ENCODE measurements at places on chromosomes 2 and 18.
A peak's percentile ranks its signal among the peaks of the same experiment; 100 is the strongest.

GRCh38 chr2:101619191-101619591, 78.3 kb upstream of the MAP4K4 start:
- no peak for DNase-seq

- DNase-seq = no peak
Observed at GRCh38 chr2:143140864-143141661, 11.8 kb downstream of the ARHGAP15 start.

DNA sequence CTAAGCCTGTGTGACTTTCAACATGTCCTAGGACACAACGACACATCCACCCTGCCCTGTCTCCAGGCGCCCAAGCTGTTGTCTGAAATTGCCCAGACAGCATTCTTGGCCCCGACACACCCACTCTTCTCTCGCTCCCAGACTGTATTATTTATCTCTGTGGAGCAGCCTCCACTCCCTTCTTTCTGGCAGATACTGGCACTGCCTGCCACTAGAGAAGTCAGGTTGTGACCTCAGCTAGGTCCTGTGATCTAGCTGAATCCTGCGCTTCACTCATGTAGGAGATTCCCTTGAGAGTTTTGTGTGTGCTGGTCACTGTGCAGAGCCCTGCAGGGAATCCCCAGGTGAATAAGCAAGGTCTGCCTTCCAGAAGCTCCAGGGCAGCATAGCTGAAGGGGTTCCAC, 77.1 kb upstream of the TNP1 start:
- DNase-seq = no peak

DNA sequence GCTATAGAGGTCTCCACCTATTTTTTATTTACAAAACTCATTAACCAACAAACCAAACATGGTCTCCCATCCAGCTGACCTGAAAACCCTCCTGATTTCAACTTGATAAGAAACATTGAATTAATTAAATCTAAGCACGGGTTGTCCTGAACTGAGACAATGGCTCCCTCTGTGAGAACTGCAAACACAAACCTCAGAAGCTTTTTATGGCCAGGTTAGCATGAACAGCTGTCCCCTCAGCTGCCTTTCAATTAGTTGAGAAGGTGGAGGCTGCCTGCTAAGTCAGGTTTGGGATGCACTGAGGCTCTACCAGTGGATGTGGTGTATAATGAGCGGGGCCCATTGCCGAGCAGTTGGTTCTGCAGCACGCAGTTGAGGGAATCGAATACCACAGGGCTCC, 258.5 kb upstream of the DDX18 start:
- DNase-seq = no peak

- no peak for DNase-seq
Observed at GRCh38 chr2:100520224-100520623, 42.6 kb upstream of the PDCL3 start.

DNA sequence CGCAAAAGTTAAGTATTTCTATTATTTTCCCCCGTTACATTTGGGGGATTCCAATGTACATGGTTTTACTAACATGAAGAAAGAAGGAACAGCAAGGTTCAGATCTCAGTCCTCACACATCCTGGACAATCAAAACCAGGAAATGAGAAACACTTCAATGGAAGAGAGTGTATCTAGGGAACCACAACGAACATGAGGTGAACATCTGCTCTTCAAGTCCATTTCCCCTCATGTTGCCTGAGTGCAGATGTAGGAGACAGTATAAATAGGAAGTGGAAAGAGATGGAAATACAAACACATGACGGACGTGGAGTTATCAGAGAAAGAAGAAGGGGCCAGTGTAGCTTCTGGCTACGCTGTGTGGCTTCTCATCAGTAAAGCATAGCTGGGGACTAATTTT, 52.6 kb downstream of the CHN1 start:
- no peak for DNase-seq

GRCh38 chr18:51157215-51157614, 40.3 kb downstream of the MEX3C start:
- DNase-seq = no peak

DNA sequence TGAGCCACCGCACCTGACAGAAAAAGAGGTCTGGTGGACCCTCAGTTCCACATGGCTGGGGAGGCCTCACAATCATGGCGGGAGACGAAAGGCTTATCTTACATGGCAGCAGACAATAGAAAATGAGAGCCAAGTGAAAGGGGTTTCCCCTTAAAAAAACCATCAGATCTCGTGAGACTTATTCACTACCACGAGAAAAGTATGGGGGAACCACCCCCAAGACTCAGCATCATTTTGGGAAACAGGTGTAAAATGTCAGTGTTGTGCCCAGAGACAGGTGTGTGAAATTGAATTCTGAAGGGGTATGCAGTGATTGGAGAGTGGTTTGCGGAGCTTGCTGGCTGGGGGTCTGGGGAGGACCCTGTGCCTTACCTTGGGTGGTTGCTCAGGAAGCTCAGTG, 4.6 kb upstream of the D2HGDH start:
- DNase-seq = no peak

DNA sequence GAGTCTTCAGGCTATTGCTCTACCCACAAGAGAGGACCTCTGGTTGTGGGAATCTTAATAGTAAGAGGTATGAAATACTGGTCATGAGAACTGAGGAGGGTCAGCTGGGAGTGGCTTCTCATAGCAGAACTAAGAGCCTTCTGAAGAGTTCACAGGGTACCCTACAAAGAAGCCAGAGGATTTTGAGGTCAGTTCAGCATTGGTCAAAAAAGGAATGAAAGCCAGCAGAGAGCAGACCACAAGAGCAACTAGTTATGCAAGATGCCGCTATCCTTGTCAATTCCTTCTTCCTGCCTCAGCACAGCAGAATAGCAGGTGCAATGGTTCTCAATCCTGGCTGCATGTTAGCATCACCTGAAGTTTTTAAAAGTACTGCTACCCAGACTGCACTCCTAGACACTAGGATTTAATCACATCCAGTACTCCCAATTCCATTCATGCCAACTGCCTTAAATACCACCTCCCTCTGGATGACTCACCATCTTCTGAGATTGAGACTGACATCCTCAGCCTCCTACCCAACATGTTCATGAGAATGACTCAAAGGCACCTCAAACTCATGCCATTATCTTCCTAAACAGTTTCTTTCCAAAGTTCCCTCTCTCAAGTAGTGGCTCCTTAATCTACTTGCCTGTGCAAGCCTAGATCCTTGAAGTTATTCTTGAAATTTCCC, 81.0 kb upstream of the RBMS1 start:
- no peak for DNase-seq

- no peak for DNase-seq
Observed at GRCh38 chr2:160282063-160282580, 82.0 kb upstream of the ITGB6 start.

DNA sequence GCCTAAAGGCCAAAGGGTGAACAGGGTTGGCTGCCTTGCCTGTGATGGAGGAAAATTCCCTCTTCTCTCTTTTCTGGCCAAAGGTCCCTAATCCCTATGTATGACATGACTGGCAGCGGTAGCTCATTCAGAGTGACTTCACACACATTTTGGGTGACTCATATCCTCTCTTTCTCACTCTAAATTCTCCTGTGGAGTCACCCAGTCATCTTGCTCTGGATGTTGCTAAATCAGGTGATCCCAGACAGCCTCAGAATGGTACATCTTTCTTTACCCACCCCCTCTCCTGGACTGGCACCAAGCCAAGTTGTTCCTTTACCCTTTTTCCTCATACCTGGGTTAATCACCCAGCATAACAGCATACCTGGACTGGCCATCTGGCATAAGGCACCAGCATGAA, 77.2 kb downstream of the NEURL3 start:
- DNase-seq = no peak

DNA sequence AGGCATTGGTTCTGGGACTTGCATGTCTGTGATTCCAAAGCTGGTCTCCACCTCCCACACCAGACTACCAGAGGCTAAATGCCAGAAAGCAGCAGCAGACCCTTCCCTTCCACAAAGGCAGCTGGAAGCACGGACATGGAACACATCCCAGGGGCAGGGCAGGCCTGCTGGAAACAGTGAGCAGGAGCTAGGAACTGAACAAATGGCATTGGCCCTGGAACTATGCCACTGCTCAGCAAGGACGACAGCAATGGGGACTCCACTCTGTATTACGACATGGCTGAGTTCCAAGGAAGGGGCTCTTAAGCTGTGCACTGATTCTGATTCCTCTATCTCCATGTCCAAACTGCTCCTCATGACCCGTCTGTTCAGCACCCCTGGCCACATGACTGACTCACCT, 77.8 kb upstream of the TFCP2L1 start:
- no peak for DNase-seq

GRCh38 chr2:10297959-10298531, 4.7 kb upstream of the HPCAL1 start:
- peak; percentile 49 for DNase-seq

- DNase-seq = no peak
Observed at GRCh38 chr18:5444269-5444668, 99.5 kb downstream of the EPB41L3 start.

DNA sequence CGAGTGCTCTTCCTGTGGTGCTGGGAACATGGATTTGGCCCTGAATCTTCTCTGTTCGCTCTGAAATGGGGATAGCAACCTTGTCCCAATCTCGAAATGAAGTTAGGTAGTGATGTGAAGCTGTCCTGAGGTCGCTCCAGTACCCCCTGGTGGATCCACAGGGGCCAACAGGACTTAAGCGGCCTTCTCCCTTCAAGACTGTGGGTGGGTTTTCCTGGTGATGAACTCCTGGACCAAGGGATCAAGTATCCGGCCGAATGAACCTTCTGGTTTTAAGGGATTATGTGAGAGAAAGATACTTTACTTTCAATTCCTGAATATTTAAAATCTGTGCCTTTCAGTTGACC, 156.5 kb downstream of the NAPG start:
- no peak for DNase-seq

- DNase-seq = no peak
Observed at GRCh38 chr2:27027211-27027651, 5.5 kb upstream of the TMEM214 start.

- no peak for DNase-seq
Observed at GRCh38 chr2:10963155-10963554, 51.4 kb downstream of the KCNF1 start.

DNA sequence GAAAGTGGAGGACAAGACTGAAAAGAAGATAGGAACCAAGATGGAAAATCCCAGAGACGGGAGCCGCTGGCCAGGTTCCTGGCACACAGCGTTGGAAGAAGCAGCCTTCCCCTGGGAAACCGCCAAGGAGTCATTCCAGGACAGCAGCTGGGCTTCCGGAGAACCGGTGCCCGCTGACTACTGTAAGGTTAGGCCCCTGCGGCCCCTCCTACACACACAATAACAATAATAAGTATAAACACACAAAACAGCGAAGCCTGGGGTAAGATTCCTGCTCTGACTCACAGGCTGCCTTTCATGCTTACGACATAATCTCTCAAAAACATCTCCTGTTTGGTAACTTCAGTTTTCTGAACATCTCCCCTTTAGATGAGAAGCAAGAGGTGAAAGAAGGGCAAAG, 28.1 kb upstream of the MYCN start:
- no peak for DNase-seq

DNA sequence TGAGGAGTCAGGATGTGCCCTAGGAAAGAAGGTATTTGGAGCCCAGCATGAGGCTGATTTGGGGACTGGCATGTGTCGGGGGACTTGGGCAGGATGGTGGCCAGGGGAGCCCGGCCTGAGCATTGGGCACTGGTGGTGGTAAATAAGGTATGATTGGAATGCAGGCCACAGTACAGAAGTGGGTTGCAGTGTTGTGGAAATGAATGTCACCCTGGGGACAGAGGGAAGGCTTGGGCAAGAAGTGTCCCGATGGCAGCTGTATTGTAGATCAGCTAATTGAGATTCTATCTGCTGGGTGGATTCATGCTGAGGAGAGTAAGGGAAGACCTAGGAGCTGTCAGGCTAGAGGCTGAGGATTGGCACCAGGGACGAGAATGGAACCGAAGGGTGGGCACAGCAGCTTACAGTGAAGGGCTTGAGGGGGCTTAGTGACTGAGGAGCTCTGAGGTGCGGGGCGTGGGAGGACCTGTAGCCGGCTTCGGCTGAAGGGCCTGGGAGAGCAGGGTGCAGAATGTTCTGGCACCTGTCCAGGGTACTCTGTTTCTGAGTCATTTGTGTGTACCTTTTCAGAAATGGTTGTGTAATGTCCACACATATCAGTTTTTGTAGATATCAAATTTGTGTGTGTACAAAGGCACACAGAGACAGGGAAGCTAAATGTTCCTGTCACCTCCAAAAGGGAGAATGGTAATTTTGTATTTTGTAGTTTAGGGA, 170.2 kb downstream of the PRKCE start:
- DNase-seq = no peak

DNA sequence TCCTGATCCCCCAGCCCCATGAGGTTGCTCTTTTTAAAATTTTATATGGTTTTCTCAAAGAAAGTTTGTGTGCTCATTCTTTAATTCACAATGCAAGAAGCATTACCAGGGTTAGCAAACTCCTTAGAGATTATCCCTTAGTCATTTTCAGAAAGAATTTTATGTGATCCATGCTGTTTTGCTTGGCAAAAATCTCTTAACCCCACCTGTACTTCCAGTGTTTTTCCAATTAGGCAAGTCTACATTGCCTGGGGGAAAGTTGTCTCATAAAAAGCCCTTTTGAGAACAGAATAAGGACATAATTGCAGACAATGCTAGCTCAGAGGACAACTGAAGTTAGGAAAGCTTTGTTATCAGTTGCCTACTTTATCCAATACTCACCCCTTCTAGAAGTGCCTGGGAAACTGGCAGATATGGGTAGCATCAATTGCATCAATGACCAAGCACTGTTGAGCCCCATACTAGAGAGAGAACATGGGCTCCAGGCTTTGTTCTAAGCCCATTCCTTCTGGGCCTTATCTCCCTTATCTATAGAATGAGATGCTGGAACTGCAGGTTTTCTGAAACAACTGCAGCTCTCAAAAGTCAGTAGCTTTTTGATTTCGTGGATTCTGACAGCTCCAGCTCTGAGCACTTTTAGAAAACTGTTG, 265.9 kb upstream of the SPHKAP start:
- no peak for DNase-seq

GRCh38 chr2:220445429-220446105, 818.1 kb downstream of the SLC4A3 start:
- no peak for DNase-seq

- no peak for DNase-seq
Observed at GRCh38 chr2:63051042-63051794, 588 bp downstream of the OTX1 start.

DNA sequence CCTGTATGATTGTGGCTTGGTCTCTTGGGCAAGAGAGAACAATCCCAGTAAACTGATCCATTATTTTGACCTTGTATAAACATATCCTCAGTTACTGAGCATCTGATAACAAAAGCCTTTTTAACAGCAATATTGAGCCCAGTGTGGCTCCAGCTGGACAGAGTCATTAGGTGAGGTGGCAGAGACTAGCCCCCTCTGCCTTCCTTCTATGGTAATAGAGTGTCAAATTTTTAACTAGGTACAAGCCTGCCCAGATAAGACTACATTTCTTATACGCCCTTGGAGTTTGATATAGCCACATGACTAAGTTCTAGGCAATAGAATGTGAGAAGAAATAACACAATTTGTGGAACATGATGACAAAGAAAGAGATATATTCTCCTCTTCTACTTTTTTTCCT, 56.2 kb downstream of the HNMT start:
- DNase-seq = no peak

GRCh38 chr2:229454934-229455631, 184.0 kb upstream of the PID1 start:
- DNase-seq = no peak

GRCh38 chr18:55515214-55515613, 72.8 kb downstream of the TCF4 start:
- DNase-seq = no peak

Measured in stimulated activated CD8-positive, alpha-beta memory T cell treated with anti-CD3 and anti-CD28 coated beads, Interleukin-15, amount 100 ng/mL, for 48 hours (primary cell).